ENCODE measurements at places on chromosomes 11 and 22.
A peak's percentile ranks its signal among the peaks of the same experiment; 100 is the strongest.

GRCh38 chr11:75615751-75616150 is 53.1 kb downstream of the MAP6 start:
- DNase-seq: no peak

DNA sequence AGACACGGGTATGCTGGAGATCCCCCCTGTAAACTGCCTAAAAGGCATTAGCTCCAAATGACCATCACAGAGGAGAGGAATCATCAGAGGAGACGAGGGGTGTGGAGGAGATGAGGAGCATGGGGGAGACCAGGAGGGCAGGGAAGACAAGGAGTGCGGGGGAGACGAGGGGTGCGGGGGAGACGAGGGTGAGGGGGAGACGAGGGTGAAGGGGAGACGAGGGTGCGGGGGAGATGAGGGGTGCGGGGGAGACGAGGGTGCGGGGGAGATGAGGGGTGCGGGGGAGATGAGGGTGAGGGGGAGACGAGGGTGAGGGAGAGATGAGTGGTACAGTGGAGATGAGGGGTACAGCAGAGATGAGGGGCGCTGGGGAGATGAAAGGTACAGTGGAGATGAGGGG is 17.5 kb upstream of the GAL start:
- no peak for DNase-seq

DNA sequence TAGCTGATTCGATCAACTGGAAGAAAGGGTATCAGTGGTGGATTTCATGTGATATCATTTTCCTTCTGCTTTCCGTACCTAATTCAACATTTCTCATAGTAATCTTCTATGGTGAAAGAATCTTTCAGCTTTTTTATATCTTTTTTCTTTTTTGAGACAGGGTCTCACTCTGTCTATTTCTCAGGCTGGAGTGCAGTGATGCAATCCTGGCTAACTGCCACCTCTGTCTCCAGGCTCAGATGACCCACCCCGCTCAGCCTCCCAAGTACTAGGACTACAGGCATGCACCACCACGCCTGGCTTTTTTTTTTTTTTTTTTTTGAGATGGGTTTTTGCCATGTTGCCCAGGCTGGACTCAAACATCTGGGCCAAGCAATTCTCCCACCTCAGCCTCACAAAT is 18.6 kb upstream of the CHORDC1 start:
- DNase-seq: no peak

- no peak for DNase-seq
Measured at GRCh38 chr11:79025622-79026021, 415.2 kb downstream of the TENM4 start.

DNA sequence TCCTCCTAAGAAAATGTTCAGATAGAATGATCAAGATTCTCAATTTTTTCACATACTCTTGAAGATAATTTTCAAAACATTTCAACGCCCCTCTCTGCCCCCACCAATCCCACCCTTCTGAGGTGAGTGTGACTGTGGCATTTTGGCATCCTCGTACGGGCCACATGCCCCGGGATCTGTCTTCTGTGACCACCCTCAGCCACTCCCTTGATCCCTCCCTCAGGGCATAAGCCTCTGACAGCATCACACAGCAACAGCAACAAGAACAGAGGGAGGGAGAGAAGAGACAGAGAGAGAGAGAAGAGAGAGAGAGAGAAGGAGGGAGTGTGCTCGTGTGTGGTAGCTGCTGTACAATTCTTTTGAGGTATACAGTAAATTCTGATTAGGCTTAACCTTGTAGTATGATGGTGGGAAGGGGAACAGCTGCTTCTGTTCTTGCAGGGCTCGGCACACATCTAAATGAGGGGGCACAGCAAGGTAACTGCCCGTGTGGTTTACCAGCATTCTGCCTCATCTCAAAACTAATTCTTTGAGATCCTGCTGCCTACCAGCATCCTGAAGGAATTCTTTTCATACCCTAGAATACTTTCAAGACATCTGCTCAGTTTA is 21.4 kb downstream of the SCUBE2 start:
- DNase-seq: no peak

- DNase-seq: no peak
Measured at GRCh38 chr22:24697621-24698082, 76.9 kb downstream of the PIWIL3 start.

DNA sequence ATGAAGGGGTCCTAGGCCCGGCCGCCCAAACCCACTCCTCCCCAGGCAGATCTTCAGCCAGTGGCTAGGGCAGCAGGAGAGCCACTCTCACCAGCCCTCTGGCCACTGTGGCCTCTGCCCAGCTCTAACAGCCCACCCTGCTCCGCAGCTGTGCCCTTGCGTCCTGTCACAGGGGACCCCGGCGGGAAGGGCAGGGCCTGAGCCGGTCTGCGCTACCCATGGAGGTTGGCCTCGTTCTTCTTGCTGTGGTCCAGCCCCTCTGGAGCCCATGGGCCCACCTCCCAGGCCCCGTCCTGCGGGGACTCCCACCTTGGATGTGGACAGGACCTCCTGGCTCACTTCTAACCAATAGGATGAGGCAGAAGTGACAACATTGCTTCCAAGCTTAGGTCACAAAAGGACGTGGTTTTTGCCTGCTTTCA is 38.3 kb upstream of the TH start:
- peak; percentile 6 for DNase-seq

GRCh38 chr11:5476186-5476819 is 12.2 kb upstream of the OR52D1 start:
- DNase-seq: no peak

DNA sequence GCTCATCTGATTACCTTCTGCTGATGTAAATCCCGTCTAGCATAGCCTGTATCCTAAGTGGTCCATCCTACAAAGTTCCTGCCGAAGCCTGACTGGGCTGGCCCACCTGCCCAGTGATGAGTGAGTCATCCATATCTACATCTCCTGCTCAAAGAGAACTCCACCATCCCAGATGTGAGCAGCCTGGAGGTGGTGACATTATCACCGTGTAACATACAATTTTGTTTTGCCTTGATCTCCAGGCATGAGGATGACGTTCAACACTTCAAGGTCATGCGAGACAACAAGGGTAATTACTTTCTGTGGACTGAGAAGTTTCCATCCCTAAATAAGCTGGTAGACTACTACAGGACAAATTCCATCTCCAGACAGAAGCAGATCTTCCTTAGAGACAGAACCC is 5.6 kb downstream of the TMA7B start:
- no peak for DNase-seq
